ENCODE measurements at places on chromosomes 5 and 9.

- DNase-seq, result no peak
Measured at GRCh38 chr5:154773326-154773725, 18.1 kb downstream of the LARP1 start.

GRCh38 chr9:31135567-31135966 lies 1248.9 kb upstream of the ACO1 start:
- no peak for DNase-seq

- no peak for DNase-seq
Measured at GRCh38 chr5:40685193-40685592, 5.5 kb downstream of the PTGER4 start.

- no peak for DNase-seq
Measured at GRCh38 chr5:60458666-60459065, 241.3 kb downstream of the DEPDC1B start.

- DNase-seq, result no peak
Measured at GRCh38 chr5:17406423-17406838, 91.6 kb upstream of the TAF11L2 start.

DNA sequence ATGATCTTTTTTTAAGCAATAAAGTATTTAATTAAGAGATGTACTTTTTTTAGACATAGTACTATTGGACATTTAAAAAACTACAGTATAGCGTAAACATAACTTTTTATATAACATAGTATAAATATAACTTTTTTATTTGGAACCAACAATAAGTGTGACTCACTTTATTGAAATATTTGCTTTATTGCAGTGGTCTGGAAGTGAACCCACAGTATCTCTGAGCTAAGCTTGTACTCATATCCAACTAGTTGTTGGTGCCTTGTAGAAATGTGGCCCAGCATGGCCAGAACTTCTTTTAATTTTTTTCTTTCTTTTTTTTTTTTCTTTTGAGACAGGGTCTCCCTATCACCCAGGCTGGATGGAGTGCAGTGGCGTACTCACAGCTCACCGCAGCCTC lies 61.5 kb upstream of the GALNT10 start:
- no peak for DNase-seq

- no peak for DNase-seq
Measured at GRCh38 chr5:145978708-145979107, 42.3 kb downstream of the SH3RF2 start.

- no peak for DNase-seq
Measured at GRCh38 chr9:37707748-37708147, 45.9 kb upstream of the TRMT10B start.

- no peak for DNase-seq
Measured at GRCh38 chr5:135076801-135077200, 42.8 kb upstream of the PITX1 start.

All from GM06990 (cell line).